NCI-H1105 (cell line): ENCODE measurements at places on chromosomes 5 and 9.

DNA sequence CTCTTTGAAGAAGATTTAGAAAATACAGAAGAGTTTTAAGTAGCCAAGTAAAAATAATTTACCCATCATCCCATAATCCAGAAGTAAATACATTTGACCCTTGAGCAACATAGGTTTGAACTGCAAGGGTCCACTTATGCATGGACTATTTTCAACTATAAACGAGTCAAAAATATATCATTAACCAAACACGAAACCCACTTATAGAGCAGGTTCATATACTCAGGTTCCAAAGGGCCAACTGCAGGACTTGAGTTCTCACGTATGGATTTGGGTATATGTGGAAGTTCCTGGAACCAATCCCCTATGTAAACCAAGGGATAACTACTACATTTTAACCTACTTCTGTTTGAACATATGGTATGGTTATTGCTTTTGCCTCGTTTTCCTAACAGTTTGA lies 5.8 kb downstream of the ABITRAM start:
- DNase-seq = no peak

DNA sequence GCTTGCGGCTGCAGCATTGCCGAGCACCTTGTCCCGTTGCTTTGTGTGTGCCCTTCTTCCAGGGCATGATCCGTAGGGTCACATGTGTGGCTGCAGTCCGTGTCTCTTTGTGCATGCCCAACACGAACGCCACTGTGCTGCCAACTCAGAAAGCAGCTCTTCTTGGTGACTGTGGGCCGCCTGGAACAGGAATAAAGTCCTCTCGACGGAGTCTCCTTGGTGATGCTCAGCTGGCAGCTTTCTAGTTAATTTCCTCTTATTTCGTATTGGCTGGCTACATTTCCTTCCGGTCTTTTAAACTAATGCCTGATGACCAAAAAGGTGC lies 5.8 kb downstream of the EXOC3 start:
- no peak for DNase-seq

- DNase-seq = no peak
Observed at GRCh38 chr5:135990528-135991255, 35.9 kb upstream of the LECT2 start.

- no peak for DNase-seq
Observed at GRCh38 chr9:23698161-23698560, 127.9 kb downstream of the ELAVL2 start.

GRCh38 chr5:172266071-172266675 lies 17.4 kb downstream of the UBTD2 start:
- DNase-seq = no peak

DNA sequence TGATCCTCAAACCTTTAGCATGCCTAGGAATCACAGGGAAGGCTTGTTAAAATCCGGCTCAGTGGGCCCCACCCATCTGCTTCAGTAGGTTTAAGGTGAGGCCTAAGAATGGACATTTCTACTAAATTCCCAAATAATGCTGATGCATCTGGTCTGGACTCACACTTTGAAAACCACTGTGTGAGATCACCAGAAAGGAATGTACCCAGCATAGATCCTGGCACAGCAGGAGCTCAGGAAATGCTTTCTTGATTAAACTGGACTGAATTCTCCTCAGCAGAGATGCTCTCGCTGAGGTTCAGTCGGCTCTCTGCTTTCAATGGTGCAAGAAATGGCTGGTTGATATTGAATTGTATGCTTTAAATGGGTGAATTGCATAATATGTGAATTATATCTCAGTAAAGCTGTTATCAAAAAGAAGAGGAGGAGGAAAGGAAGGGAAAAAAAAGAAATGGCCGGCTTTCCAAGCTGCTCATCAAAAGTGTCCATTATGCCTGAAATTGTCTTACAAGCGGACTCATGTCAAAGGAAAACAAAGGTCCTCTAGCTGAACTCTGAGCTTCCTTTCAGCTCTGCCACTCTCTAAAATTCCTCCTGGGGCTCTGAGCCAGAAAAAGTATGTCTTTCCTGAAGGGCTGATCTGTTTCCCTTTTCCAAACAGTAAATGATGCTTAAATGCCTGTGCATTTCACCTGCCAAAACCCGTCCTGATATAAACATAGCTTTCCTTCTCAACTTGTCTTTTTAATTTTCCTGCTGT lies 77.6 kb upstream of the SAP30L start:
- DNase-seq = no peak

DNA sequence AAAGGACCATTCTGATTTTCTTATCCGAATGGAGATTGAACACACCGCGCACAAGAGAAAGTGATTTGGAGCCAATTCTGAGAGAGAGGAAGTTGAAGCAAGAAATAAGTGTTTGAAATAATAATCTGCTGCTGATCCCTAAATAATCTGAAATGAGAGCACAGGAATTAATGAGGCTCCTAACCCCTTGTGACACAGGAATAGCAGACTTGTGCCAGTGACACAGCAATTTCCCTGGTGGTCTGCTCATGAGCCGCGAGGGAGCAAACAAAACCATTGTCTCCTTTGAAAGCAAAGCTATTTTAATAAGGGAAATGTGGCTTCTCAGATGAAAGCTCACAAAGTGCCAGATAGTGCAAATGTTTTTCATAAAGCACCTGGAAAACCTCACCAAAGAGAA lies 936.1 kb upstream of the WWC1 start:
- DNase-seq = no peak

- no peak for DNase-seq
Observed at GRCh38 chr5:175588709-175589429, 69.0 kb upstream of the HRH2 start.

DNA sequence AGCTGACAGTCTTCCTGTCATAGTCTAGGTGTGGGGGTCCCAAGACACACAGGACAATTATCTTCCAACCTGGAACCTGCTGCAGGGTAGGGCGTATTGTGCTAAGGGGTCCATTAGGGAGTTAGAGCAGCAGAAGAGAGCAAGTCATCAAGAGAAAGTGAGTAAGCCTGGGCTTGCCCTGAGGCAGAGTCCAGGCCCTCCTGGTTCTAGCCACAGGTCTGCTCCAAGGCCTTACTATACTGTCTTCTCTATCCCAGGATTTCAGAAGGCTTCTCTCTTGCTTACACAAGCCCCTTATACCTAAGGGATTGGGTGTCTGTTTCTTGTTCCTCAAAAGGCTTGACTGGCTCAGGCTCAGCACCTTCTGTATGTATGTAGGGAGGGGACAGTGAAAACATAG lies 7.7 kb downstream of the P4HA2 start:
- no peak for DNase-seq

DNA sequence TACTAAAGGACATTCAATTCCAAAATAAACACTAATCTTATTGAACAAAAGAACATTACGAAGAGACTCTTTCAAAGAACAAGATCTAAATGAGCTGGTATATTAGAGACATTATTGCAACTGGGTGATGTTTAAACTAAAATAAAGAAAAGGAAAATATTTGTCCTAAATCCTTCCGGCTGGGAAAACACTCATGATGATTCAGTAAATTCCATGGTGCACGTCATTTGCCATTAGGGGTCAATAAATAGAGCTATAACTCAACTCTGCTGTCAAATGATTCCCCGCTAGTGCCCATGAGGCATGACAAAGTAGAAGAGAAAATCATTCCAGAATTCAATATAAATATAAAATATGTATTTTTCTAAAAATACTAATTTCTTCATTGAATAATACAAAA lies 565.5 kb upstream of the TUSC1 start:
- DNase-seq = no peak

DNA sequence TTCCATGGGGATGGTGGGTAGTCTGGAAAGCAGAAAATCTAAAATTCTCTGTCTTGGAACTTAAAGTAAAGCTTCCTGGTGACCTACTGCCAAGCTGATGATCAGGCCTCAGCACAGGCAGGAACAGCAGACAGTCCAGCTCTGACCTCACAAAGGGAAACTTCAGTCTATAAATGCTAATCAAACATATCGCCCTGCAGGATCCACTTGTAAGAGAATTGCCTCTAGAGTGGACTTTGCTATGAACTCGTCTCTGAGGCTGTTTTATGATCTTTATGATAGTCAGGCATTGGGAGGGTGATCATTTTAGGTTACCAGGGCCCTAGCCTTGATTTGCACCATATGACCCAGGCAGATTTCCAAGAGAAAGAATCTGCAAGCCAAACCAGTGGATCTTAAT lies 67.6 kb upstream of the SELENOP start:
- no peak for DNase-seq

DNA sequence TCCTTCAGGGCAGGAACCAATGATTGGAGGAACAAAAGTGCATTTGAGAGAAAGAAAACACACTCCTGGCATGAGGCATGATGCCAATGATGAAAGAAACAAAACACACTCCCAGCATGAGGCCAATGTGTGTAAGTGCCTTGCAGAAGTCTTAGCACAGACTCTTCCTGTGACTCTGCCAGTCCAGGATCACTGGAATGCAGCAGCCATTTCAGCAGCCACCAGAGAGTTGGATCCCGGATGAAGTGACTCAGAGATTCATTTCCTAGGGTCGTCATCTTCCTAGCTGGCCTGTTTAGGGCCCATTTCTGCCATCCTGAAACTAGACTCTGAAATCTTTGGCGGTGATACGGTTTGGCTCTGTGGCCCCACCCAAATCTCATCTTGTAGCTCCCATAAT lies 212.5 kb downstream of the CFAP90 start:
- no peak for DNase-seq

DNA sequence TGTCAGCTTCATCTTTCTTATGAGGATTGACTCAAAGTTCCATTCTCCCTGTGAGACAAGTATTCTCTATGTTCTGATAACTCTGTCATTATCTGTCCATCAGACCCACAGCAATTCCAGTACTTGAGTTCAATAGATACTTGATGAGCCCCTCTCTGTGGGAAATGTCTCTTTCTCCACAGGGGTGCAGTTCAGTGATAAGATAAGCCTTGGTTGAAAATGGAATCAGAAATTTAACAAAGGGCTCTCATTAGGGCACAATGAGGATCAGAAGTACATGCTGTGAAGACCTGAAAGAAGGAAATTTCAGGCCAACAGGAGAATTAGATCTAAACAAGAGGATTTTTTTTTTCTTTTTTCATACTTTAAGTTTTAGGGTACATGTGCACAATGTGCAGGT lies 737.3 kb downstream of the MTRR start:
- no peak for DNase-seq

DNA sequence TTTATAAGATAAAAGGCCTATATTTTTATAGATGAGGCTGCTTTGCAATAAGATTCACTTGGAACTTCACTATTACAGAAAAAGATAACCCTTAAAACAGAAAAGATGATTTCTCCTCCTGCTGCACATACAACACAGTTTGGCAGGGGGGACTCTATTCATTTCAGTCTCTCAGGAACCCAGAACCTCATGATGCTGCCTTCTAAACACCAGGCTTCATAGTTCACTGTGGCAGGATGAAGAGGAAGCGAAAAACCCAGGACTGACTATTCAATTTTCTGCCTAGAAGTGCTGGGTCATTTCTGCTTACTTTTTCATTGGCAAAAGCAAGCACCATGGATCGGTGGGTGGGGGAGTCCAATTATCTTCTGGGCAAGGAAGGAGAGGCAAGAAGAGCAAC lies 179.5 kb downstream of the NTRK2 start:
- DNase-seq = no peak

GRCh38 chr9:14165376-14166035 lies 148.4 kb downstream of the NFIB start:
- peak; percentile 77 for DNase-seq

DNA sequence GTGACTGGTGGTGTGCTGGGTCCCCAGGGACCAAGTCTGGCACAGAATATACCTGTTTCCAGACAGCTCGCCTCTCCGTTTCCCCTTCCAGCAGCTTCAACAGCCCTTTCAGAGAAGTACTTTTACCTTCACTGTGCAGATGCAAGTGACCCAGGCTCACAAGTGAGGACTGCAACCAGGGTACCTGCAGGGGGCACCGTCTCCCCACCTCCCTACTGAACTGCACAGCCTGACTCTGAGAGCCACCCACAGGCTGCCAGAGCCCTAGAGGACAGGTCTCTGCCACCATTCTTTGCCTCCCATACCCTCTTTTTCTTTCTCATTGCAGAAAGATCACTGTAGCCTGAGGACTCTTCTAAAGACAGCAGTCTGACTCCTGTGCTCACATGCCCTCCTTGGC lies 15.4 kb downstream of the IL9 start:
- DNase-seq = no peak

DNA sequence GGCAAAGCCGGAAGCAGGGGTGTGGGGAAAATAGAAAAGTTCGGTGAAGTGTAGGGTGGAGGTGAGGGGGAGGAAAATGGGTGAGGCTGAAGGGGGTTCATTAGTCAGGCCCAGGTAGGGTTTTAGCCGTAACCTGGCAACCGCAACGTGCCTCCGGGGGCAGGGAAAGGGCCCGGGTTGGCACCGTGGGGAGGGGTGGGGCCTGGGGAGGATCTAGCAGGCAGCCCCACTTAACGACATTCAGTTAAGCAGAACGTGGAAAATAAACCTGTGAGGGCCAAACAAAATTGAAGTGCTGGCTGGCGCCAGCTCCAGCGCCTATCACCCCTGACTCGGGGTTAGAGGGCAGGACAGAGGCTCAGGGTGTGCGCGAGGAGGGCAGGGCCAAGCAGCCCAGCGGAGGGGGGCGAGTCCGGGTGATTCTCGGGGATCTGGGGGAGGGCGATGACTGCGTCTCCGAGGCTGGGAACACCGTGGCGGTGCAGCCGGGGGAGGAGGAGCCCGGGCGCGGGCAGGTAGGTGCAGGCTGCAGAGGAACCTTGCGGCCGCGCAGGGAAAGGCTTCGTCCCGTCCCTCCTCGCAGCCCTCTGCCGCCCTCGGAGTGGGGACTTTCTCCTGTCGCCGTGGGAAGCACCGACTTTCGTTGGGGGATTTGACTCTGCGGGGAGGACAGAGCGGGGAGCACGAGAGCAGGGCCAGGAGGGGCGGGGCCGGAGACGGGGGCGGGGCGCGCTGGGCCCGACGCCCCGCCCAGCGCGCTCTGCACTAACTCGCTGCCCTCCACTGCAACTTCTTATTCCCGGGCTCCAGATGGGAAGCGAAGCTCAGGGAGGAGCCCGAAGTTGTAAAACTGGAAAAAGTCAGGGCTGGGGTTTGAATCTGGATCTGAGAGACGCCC lies 5.1 kb downstream of the RGS14 start:
- DNase-seq = peak; percentile 44

DNA sequence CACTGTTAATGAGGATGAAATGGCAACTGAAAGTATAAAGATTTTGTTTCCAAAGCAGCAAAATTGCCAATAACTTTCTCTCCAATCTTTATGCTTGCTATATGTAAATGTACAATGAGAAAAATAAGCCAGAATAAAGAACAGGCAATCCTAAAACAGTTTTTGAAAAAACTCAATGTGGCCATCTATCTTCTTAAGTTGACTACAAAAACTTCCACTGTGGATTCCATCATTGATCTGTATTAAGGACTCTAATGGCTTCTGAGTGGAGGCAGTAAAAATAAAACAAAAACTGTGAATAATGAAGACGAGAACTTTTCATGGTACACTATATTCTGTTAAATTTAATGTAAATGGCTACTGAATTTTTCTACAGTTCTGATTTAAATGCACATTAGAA lies 382.9 kb downstream of the TMEM232 start:
- DNase-seq = no peak

- DNase-seq = no peak
Observed at GRCh38 chr9:131496844-131497405, 5.8 kb upstream of the POMT1 start.
